ENCODE measurements at places on chromosomes 16 and 17.

- DNase-seq = no peak
Measured at GRCh38 chr16:5231246-5231759, 133.7 kb upstream of the EEF2KMT start.

- DNase-seq = no peak
Measured at GRCh38 chr16:10930755-10931093, 11.5 kb downstream of the DEXI start.

DNA sequence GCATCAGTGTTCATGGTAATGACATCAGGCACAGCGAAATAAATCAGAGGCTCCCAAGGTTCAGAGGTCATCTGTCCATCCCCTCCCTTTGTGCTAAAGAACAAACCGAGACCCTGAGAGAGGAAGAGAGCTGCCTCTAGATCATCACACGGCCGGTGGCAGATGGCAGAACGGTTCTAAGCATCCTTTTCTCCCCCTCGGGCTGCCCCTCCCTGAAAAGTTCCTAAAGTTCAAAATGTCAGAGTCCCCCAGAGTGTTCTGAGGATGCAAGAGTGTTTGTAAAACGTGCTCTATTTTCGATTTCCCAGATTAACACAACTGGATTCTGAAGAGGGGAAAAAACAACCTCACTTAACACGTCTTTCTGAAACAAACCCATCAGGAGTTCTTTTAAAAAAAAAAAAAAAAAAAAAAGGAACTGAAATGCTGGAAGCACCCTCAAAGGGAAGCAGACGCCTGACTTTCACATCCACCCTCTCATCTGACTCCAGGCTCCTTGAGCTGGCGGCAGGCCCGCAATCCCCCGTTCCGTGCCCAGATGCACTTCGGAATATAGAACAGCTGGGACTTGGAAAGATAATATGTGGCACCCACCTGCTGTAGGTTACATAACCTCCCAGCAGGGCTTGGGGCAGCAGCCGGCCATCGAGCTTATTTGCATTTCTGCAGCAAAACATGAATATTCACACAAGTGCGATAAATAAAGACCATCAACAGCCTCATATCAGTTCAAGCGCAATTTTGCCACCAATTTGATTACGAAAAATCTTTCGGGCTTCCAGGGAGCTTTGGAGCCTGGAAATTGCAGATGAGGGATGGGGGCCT, 115.5 kb upstream of the SMURF2 start:
- no peak for DNase-seq

GRCh38 chr16:8894736-8895334, 12.7 kb downstream of the LITAFD start:
- no peak for DNase-seq

GRCh38 chr17:75959051-75959838, 18.4 kb upstream of the FBF1 start:
- no peak for DNase-seq

DNA sequence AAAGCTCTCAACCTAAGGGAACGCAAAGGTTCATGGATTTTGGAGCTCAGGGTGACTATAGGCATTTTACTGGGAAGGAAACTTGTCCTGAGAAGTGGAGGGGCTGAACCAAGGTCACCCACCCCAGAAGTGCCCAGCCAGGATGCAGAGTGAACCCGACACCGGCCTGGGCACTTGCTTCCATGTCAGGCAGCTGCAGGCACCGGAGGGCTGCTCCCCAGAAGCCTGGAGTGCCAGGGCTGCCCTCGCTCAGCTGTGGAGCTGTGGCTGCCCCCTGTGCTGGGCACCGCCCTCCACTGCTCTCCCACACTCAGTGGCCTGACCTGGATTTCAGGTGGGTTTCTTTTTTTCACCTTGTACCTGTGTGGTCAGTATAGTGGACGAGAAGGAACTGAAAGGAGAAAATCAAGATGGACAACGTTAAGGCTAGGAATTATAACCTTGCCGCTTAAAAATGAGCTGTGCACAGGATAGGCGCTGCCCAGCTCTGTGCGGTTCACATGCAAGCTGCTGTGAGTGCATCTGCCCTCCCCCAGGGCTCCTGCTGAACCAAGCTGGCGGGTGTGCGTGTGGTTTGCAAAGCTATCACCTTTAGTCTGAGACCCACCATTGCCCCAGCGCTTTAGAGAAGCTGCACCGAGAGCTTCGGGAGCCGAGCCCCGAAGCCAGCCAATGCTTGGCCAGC, 2.2 kb downstream of the MAPK8IP3 start:
- DNase-seq = no peak

DNA sequence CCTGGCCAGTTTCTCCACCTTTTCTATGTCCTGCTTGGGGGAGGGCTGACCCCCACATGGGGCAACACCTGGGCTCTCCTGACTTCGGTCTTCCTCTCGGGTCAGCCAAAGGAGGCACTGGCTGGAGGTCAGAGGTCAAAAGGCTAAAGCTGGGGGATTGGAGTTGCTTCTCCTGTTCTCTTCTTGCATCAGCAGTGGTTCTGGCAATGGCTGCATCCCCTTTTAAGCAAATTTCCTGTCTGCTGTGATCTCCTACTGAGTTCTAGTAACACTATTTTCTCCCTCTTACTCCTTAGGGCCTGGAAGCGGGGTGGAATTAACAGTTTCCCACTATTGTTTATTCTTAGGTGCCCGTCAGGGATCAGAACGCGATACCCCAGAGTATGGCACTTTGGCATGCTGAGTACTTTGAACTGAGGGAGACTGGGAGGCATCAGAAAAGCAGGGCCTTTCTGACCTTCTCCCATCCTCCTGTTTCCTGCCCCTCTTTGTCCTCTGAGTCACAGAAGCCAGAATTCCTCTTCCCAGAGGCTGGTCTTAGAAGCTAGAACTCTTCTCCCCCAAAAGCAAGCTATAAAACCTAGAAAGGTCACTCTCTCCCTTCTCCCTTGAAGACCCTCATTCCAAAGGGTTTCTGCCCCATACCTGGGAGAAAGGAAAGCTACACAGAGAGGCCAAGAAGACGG, 268.2 kb downstream of the STX8 start:
- DNase-seq = no peak

DNA sequence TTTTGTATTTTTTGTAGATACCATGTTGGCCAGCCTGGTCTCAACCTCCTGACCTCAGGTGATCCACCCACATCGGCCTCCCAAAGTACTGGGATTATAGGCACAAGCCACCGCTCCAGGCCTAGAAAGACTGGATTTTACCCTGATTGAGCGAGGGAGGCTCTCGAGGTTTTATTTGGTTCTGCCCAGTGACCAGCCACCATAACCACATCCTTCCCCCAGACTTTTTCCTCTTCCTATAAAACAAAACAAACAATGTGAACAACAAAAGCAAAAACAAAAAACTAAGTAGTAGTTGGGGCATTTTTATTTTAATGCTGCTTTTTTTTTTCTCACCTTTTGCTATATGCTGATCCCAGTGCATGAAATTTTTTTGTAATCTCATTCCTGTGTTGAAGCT, 509.6 kb downstream of the MAF start:
- DNase-seq = no peak

DNA sequence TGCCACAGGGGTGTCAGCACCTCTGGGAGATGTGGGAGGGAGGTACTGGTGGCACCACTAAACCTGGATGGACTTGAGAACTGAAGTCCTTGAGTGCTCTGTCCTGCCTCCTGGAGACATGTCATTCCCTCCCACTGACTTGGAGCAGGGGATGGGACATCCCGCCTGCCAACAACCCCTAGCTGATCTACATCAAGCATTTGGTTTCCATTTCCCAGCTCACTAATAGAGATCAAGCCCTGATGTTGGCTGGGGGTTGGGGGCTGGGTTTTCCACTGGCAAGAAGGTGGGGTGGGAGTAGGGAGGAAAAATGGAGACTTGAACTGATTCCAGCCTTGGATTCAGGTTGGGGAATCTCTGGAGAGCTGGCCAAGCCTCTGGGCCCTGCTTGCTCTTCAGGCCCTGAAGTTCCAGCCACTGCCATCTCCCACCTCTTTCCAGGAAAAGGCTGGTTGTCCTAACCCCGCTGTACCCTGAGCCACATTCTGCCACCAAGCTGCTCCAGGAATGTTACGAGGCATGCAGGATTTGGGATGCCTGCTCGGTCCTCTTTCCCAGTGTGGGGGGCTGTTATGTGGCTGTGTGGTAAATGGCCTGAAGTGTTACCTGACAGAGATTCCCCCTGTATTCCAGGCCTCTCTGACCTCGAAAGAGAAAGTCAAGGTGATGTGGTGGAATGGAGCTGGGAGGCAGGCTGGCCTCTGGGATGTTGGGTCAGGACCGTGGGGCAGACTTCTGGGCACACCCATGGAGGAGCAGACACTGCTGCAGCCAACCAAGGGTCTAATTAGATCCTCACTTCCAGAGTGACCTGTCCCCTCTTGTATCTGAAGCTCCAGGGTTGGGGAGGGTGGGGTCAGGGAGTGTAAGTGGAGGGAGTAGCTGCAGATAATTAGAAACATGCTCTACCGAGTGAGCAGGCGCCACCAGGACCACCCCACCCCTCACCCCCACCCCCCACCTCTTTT, 16.7 kb downstream of the IGFBP4 start:
- no peak for DNase-seq

GRCh38 chr17:27634026-27634335, 3.0 kb downstream of the LGALS9 start:
- DNase-seq = no peak

GRCh38 chr17:57399690-57400089, 143.4 kb downstream of the MSI2 start:
- DNase-seq = no peak

- DNase-seq = no peak
Measured at GRCh38 chr17:14622615-14623101, 321.8 kb downstream of the HS3ST3B1 start.

GRCh38 chr17:39659279-39660010, 5.7 kb upstream of the TCAP start:
- DNase-seq = no peak

- DNase-seq = no peak
Measured at GRCh38 chr16:69181-69580, 3.2 kb downstream of the RHBDF1 start.

- no peak for DNase-seq
Measured at GRCh38 chr16:3797904-3798811, 80.8 kb upstream of the TRAP1 start.

DNA sequence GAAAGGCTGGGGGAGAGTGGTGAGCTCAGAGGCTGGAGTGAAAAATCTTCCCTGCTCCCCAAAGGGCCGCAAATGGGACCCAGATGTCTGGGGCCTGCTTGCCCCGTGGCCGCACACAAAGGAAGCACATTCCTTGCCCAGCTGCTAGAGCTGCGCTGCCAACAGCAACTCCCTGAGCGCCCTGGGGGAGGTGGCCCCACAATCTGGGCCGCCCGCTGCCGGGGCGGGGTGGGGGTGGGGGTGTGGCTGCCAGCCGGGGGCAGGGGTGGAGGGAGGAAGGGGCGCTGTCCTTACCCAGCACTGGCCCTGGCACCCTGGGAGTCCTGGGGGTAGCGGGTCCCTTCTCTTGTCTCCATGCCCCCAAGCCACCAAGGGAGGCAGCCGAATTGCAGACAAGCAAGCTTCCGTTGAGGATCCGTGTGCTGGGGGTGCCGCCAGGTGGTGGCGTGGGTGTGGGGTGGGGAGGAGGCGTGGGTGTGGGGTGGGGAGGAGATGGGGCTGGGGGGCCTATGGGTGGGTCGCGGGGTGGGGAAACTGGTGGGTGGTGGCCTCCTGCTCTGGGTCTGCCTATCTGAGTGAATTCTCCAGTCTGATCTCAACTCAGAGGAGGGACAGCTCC, 48.4 kb upstream of the PABPN1L start:
- DNase-seq = peak; percentile 27

- DNase-seq = peak; percentile 70
Measured at GRCh38 chr17:74605361-74605760, 13.3 kb upstream of the CD300LD start.

DNA sequence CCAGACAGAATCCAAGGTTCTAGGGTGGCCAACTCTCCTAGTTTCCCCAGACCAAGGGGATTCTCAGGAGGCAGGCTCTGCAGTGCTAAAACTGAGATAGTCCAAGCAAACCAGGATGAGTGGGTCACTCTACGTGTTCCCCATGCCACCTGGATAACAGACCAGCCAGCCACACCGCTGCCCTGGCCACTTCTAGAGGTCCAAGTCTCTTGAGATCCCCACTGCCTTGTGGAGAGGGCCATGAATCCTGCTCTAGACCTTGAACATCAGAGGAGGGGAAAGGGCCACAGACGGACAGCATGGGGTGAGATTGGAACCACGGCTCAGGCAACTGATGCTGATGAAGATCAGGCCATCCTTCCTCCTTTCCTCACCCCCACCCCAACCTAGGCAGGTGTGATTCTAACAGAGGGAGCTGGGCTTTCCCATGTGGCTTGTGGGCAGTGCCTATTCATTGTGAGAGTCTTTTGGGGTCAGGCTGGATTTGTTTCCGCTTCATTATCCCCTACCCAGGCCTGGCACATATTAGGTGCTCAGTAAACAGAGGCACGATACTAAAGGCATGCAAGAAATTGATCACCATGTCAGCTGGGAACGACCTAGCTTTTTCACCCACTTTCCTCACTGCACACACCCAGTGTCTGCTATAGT, 16.8 kb upstream of the TVP23A start:
- no peak for DNase-seq

DNA sequence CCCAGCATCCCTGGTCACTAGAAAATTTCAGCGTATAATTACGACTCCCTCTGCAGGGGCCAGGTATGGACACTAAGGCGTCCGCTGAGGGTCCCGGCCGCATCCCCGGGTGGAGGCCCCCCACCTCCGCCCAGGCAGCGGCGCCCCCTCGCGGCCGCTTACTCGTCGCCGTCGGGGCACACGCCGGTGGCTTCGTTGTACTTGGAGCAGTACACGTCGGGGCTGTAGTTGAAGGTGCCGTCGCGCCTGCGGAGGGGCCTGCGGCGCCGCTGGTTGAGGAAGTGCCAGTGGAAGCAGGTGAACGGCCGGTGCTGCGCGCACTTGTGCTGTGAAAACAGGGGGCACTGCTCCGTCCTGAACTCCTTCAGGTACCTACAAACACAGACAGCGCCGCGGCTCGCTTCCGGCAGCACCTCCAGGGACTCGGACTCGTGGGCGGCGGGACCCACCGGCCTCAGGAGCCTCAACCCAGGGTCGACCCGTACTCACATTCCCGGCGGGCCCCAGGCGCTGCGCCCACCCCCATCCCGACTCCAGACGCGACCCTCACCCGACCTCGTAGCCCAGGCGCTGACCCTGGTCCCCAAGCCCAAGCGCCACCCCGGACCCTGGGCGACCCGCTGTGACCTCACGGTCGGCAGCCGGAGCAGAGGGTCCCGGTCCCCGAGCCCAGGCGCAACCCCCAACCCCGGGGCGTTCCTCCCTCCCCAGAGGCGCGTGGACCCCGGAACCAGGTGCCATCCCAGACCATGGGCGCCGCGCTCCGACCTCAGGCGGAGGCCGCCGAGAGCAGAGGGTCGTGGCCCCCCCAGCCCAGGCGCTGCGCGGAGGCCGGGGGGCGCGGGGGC, 596 bp downstream of the UNKL start:
- peak; percentile 8 for DNase-seq

- DNase-seq = peak; percentile 91
Measured at GRCh38 chr17:17028059-17028877, 14.0 kb upstream of the MPRIP start.

- DNase-seq = no peak
Measured at GRCh38 chr16:1534021-1535020, 855 bp downstream of the TMEM204 start.

All from astrocyte (in vitro differentiated cells and primary cell).